SW 1271 (cell line): ENCODE measurements at places on chromosomes 12 and 14.

DNA sequence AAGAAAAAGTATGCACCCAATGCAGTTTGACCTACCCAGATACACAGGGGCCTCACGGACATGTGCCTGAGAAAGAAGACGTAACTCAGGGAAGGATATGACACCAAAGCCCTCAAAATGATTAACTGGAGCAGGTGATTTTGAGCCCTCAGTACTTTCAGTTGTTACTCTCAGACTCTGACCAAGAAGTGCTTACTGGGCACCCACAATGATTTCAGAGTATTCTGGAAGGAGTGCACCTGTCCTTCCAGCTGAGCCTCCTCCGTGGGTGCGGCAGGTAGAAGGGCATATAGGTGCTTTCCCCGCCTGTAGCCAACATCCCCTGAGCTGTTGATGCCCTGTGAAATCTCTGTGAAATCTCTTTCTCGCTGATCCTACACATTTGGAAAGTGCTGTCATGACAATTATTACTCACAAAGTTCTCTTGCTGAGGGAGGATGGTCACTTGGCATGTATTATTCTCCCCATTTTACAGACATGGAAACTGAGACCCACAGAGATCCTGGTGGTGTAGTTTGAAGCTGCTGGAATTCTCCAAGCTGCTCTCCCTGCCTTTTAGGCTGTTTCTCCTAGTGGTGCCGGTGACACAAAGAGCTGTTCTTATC lies 154.3 kb upstream of the CCND2 start:
- DNase-seq: no peak

DNA sequence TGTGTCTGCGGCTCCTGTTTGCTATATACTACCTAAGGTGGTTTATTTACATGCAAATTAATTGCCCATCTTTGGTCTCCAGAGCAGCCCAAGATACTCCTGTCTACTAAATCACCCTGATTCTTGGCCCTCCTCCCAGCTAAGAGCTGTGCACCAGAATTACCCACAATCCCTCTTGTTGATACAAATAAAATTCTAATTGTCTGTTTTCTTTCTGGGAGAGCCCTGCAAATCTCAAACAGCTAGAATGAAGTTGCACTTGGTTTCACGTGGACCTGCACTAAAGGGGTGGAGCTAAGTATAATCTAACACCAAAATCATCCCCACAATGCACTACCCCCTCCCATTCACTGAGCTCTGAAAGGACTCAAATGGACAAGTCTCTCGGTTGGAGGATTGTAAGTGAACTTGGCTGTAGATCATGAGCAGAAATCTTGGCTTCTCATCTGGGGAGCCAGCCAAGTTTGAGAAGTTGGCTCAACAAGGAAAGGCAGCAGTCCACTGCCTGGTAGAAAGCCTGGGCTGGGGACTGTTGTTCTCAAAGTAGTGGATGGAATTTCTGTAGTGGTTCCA lies 6.6 kb downstream of the MAX start:
- no peak for DNase-seq

GRCh38 chr12:111841750-111842555 lies at the start of gene MAPKAPK5:
Gene MAPKAPK5, plus strand, starts transcription at chr12:111842228. Its CDS starts 506 bp downstream, at chr12:111842734.
- peak; percentile 81 for DNase-seq

GRCh38 chr14:98223106-98223505 lies 1048.9 kb downstream of the BCL11B start:
- no peak for DNase-seq

DNA sequence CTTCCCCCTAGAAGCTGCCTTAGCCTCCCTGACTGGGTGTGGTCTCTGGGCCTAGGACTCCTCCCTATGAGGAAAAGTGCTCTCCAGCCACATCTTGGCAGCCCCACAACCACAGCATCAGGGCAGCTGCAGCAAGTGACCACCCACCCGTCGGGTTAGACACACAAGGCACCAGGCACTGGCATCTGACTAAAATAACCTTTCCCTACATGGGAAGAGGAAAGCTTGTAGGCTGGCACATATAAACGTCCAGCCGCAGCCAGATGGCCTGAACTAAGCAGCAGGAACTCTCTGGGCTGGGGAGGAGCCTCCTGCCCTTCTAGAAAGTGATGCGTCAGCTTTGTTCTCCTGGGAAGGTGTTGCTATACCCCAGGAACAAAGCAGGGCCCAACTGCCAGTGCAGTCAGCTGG lies 328.7 kb downstream of the DPF3 start:
- no peak for DNase-seq

GRCh38 chr14:99774556-99775307 lies 18.5 kb upstream of the EML1 start:
- no peak for DNase-seq

GRCh38 chr12:113043240-113043639 lies 13.3 kb upstream of the DTX1 start:
- DNase-seq: no peak

DNA sequence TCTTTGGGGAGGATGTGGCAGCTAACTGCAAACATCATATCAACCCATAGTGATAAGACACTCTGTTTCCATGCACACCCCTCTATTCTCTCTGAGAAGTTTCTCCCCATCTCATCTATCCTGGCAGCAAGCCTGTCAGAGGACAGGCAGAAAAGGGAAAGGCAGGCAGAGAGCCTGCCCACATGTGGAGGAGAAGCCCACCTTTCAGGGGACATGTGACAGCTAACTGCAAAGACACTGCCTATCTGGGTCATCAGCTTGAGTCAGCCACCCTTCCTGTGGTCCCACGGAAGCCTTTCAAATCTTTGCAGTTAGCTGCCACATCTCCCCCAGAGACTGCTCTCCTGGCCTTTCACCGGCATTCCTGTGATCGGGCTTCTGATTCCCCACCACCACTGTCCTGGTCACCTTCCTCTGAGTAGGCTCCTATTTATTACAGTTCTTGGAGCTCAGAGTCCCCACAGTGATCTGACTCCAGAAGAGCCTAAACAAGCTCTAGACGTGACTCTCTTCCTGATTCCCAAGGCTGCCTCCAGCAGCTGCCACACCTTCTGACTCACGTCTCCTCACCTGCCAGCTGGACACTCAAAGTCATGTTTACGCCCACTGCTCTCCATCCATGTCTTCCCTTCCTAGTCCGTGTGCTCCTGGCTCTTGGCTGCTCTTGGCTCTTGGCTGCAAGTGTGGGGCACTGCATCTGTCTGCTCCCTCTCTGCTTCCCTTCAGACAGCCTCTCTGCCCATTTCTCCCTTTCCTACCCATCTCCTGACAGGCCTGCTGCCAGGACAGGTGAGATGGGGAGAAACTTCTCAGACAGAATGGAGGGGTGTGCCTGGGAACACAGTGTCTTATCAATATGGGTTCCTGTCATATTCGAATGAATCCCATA lies 7.5 kb upstream of the KRT1 start:
- no peak for DNase-seq

DNA sequence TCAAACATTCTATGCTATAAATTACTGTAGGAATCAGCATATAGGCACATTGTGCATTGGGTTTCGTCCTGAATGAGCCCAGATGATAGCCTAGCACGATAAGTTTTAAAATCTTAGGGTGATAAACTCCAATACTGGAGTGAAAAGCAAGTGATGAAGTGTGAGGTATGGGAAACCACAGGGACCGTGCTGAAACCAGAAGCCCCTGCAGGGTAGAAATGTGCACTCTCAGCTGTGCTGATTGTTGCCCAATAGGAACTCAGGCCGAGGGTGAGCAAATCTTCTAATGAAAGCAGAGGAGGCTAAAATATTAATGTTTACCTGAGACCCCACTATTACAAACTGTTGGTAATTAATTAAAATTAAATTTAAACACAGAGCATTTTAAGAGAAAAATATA lies 1486.6 kb downstream of the AACS start:
- DNase-seq: no peak

DNA sequence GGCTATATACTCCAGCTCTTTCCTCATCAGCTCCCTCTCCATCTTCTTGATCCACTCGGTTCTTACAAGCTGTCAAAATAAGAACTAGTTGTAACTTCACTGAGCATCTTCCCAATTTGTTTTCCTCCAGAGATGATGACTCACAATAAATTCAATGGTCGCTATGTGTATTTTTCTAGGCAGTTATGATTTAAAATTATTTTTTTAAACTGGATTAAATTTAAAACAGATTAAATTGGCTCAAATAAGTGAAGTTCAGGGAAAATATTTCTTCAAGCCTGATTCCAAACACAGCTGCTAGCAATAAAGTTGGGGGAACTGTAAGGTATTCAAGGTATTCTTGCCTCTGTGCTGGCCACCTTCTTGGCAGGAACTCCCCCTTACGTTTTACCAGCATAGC lies 717.7 kb upstream of the USP15 start:
- no peak for DNase-seq
